ENCODE measurements at places on chromosomes 4 and X.

DNA sequence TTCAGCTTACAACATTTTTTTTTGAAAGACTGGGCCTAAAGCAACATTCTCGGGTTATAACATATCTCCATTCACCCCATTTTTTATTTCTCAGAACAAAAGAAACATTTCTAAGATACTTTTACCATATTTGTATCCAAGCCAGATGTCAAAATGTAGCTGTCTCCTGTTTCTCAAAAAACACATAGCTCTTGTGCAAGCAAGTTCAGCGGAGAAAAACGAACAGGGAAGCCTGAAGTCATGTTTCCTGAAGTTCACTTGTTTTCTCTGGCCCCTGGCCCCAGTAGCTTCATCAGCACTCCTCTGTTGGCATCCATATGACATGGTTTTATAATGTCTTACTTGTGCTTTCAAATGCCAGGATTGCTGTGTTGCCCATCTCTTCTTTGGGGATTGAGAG is 218.2 kb downstream of the BANK1 start:
- no peak for DNase-seq

- DNase-seq, result no peak
Observed at GRCh38 chr4:41873380-41874295, 61.6 kb upstream of the TMEM33 start.

DNA sequence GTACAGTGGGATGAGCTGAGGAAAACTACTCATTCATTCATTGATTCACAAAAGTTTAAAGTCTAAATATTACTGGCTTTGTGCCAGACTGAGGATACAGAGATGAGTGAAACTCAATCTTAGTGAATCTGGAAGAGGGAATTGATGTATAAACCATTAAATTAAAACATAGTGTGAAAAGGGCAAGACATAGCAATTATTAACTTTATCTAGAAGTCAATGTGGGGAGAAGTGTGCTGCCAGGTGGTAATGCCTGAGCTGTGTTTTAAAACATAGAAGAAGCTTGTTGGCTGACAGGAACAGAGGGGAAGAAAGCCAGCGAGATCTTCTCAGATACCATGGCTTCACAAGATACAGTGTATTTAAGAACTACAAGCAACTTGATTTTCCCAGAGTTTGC is 153.4 kb downstream of the BMPR1B start:
- no peak for DNase-seq

DNA sequence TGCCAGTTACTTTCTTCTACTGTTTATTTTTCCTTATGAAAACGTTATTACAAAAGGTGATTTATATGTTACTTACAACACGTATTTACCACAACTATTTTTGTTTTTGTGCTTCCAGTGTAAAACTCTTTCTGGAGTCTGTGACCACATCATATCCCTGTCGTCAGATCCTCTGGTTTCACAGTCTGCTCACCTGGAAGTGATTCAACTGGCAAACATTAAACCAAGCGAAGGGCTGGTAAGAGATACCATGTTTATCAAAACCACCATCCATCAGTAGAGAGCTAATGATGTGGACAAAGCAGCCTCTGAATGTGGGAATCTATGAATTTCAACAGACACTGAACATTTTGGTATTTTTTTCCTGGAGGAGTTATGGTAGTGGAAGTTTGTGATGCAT is 116.1 kb downstream of the CNKSR2 start:
- DNase-seq, result no peak

- peak; percentile 29 for DNase-seq
Observed at GRCh38 chr4:170259631-170260153, 169.9 kb upstream of the AADAT start.

GRCh38 chrX:136271300-136271699 is 20.1 kb upstream of the MAP7D3 start:
- DNase-seq, result no peak

DNA sequence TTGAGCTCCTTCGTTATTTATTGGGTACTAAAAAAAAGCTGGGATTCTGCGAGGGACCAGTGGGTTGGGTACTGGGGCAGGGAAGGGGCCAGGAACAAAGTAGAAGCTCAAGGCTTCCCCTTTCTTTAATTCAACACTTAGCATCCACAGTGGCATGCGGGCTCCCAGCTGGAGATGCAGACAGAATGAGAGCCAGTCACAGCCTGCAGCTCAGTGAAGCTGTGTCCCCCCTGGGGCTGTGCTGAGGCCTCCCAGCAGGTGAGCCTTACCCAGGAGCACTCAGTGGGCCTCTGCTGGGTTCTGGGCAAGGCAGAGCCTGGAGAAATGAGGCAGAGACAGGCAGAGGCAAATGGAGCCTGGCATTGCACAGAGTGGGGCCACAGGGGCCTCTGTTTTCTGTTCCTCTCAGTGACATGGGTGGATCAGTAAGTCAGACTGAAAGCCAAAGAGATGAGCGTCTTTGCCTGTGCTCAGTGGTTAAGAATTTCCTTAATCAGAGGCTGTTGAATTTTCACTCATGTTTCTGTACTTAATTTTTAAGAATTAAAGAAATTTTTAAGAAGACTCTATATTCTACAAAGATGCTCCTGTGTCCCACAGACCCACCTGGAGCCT is 181.4 kb upstream of the RBPJ start:
- DNase-seq, result no peak

- no peak for DNase-seq
Observed at GRCh38 chr4:13541720-13542576, 2.4 kb downstream of the NKX3-2 start.

DNA sequence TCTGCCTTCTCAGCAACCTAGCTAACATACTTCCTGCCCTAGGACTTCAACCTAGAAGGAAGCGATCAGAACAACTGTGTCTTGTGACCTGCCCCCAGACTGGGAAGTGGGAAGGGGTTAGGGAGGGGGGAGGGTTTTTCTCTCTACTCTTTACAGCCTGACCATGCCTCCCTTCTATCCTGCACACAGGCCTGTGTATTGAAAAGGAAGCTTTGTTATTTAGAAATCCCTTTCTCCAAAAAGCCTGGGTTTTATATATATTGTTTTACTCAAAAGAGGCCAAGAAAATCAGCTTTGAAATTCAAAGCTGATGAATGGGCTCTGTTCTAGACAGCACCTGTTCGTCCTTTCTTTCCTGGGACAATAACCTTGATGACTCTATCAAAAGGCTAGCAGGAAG is 35.2 kb upstream of the SMS start:
- DNase-seq, result no peak

GRCh38 chr4:120881846-120882245 is 40.7 kb downstream of the PRDM5 start:
- DNase-seq, result no peak

- DNase-seq, result no peak
Observed at GRCh38 chr4:165175879-165176278, 31.5 kb upstream of the KLHL2 start.

GRCh38 chr4:148292686-148293085 is 149.5 kb downstream of the NR3C2 start:
- no peak for DNase-seq

GRCh38 chr4:158217763-158218162 is 7.5 kb downstream of the TMEM144 start:
- no peak for DNase-seq

DNA sequence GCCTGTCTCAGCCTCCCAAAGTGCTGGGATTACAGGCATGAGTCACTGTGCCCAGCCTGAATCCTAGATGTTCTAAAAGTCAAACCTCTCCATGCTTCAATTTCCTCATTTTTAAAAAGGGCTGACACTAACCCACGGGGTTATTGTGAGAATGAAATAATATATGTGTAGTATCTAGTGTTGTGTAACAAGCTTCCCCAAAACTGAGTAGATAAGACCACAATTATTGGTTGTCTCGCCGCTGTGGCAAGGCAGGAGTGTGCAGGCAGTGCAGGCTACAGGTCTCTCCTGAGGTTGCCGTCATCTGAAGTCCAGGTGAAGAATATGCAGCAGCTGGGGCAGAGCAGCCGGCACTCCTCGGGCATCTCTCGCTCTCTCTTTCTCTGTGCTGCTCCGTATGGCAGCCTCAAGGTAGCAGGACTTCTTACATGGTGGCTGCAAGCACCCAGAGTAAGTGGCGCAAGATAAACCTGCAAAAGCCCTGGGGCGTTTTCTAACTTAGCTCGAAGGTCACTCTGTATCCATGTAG is 30.9 kb downstream of the RAB33B start:
- no peak for DNase-seq

DNA sequence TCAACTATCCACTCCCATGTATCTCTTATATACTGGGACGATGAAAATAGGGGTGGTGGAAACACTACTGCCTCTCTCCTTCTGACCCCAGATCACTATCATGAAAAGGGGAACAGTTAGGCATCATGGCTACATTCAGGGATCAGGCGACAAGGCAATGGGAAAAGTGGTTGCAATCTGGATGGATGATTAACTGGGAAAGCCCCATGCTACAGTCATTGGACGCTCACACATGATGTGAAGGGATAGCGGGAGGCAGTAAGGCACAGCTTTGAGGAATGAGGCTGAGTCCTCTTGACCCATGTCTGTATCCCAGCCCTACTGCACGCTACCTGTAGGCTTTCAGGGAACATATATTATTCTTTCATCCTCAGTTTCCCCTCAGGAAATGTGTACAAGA is 10.2 kb downstream of the GASK1B start:
- no peak for DNase-seq

GRCh38 chrX:69025802-69026301 is 139.4 kb downstream of the PJA1 start:
- no peak for DNase-seq

DNA sequence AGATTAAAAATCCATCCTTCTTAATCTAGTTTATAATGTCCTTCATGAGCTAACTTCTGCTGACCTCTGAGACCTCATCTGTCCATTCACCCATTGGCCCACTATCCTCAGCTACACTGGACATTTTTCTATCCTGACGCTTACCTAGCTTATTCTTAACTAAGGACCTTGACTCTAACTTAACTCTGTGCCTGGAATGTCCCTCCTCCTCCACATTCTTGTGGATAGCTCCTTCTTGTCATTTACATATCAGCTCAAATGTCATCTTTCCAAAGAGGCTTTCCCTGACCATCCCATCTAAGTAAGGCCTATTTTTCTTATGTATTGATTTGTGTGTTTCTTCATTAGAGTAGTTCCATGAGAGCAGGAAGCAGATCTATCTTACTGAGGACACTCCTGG is 54.7 kb downstream of the ATXN3L start:
- no peak for DNase-seq

Measured in stimulated activated CD8-positive, alpha-beta memory T cell treated with anti-CD3 and anti-CD28 coated beads, Interleukin-7, amount 100 ng/mL, for 48 hours (primary cell).